Esophagus squamous epithelium (tissue), 5 donors: ENCODE measurements at places on chromosomes 13 and 19.

DNA sequence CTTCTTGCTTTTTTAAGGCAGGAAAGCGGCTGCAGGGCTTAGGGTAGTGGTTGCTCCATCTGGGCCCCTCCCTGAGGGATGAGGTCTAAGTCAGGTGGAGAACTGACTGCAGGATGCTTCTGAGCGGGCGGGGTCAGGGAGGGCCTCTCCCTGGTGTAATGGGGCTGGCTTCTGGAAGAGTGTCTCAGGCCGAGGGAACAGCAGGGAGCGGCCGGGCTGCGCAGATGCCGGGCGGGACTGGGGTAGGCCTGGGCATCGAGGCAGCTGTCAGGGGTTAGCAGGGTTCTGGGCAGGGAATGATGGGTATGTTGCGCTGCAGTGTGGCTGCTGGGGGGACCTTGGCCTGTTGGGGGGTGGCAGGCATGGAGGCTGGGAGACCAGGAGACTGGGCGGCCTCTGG is 2.7 kb downstream of the FAM174C start:
- DNase-seq = no peak

- no peak for DNase-seq
Measured at GRCh38 chr19:15396436-15396835, 16.8 kb upstream of the AKAP8 start.

GRCh38 chr19:17719730-17720400 is 585 bp downstream of the MAP1S start:
- no peak for DNase-seq

DNA sequence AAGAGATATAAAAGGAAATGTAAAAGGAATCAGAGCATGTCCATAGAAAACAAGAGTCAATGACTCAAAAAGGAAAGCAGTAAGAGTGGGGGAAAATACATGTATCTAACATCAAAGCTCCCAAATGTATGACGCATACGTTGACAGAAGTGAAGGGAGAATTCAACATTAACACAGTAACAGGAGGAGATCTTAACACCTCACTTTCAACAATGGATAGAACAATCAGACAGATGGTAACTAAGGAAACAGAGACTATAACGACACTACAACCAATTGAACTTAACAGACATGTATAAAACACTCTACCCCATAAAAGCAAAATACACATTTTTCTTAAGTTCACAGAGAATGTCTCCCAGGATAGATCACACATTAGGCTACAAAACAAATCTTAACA is 774.8 kb upstream of the ARGLU1 start:
- no peak for DNase-seq
